ENCODE measurements at places on chromosomes 12 and 14. TPM values are rescaled to one million over a fixed set of nuclear protein-coding genes. Genes with fewer than 3 reads are reported as not detected.

DNA sequence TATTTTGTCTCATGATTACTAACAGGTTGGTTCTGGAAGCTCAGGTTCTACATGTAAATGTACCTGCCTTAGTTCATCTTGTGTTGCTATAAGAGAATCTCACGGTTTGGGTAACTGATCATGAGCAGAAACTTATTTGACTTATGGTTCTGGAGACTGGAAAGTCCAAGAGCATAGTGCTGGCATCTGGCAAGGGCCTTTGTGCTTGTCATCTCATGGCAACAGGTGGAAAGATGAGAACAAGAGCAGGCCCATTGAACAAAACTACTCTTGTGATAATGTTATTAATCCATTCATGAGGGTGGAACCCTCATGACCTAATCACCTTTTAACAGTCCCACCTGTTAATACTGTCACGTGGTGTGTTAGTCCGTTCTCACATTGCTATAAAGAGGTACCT is 23.3 kb downstream of the MIPOL1 start:
- no peak overlapping the region for H3K4me3 ChIP-seq
- no peaks in the 10 kb centered on the region for H3K27me3 ChIP-seq
- H3K4me1 ChIP-seq = no peaks in the 10 kb centered on the region
- H3K27ac ChIP-seq = no peak overlapping the region

- peaks cover 68% of the 10 kb centered on the region for H3K4me1 ChIP-seq
- peak overlapping the region; percentile 98 for H3K27ac ChIP-seq
- peak; percentile 69 for DNase-seq
- H3K36me3 ChIP-seq = no peaks in the 10 kb centered on the region
- no peaks in the 10 kb centered on the region for H3K27me3 ChIP-seq
Measured at GRCh38 chr12:120262852-120263747, 2.4 kb downstream of the PXN start.

GRCh38 chr14:88746052-88746451 is 46.7 kb downstream of the EML5 start:
- H3K36me3 ChIP-seq = no peaks in the 10 kb centered on the region
- no peak overlapping the region for H3K4me3 ChIP-seq
- no peaks in the 10 kb centered on the region for H3K4me1 ChIP-seq
- H3K27ac ChIP-seq = no peak overlapping the region
- DNase-seq = no peak
- no peaks in the 10 kb centered on the region for H3K27me3 ChIP-seq

DNA sequence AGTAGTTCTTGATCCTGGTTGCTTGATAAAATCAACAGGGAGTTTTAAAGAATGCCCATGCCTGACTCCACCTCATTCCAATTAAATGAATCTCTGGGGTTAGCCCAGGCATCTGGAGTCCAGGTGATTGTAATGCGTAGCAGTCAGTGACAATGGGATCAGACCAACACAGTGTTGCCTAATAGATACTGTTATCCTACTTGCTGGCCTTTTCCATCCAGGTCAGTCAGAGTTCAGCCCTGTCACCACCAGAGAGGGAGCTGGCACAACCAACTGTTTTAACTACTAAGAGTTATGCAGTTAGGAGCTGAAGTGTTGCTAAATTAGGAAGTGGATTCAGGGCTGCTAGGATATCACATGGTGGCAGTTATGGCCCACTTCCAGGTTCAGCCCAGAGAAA is 107.1 kb downstream of the GPR135 start:
- peaks cover 13% of the 10 kb centered on the region for H3K4me1 ChIP-seq
- DNase-seq = peak; percentile 62
- H3K36me3 ChIP-seq = peaks cover 14% of the 10 kb centered on the region
- H3K4me3 ChIP-seq = no peak overlapping the region
- H3K27ac ChIP-seq = peak overlapping the region; percentile 84

DNA sequence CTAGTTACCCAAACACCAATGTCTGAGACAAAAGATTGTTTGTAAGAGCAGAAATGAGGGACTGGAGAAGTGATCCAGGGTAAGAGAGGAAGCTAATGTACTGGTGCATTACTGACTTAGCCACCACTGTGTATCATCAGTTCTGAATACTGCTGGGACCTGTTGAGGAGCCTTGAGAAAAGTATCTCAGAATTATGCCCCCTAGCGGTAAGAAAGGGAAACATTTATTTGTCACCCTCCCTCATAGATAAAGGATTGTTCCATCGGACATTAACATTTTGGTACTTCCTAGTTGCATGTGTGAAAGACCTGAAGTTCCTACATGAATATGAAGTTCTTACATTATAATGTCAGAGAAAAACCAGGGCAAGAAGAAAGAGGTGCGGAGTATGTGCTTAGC is 612.5 kb downstream of the FSCB start:
- H3K4me3 ChIP-seq = no peak overlapping the region
- H3K27ac ChIP-seq = no peak overlapping the region
- no peaks in the 10 kb centered on the region for H3K27me3 ChIP-seq
- no peak for DNase-seq
- no peaks in the 10 kb centered on the region for H3K4me1 ChIP-seq

DNA sequence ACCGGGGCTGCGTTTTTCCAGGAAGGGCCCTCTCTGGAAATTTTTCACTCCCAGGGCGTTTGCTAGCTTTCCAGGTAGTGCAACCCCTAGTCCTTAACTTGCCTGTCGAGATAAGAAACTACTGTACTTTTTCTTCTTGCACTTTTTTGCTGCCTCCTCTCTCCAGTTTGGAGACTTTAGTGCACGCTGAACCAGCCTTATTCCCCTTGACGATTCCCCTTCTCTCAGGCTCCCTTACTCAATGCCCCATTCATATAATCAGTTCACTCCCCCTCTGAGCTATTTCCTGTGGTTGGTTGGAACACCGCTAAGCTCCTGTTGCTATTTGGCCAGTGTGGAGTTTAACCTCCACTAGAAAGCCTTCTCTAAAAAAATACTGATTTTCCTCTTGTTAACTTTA is 682 bp downstream of the CREBL2 start:
- DNase-seq = no peak
- H3K4me3 ChIP-seq = peak overlapping the region; percentile 89
- H3K27me3 ChIP-seq = no peaks in the 10 kb centered on the region
- peaks cover 38% of the 10 kb centered on the region for H3K4me1 ChIP-seq
- no peaks in the 10 kb centered on the region for H3K36me3 ChIP-seq

The KRT75 gene
- not detected for total RNA-seq

The RNASE7 gene
- not detected for total RNA-seq
